Forelimb muscle (tissue), 1 donor: ENCODE measurements at places on chromosomes 1 and 21.

- no peak for DNase-seq
Observed at GRCh38 chr1:205510308-205510950, 6.0 kb downstream of the CDK18 start.

DNA sequence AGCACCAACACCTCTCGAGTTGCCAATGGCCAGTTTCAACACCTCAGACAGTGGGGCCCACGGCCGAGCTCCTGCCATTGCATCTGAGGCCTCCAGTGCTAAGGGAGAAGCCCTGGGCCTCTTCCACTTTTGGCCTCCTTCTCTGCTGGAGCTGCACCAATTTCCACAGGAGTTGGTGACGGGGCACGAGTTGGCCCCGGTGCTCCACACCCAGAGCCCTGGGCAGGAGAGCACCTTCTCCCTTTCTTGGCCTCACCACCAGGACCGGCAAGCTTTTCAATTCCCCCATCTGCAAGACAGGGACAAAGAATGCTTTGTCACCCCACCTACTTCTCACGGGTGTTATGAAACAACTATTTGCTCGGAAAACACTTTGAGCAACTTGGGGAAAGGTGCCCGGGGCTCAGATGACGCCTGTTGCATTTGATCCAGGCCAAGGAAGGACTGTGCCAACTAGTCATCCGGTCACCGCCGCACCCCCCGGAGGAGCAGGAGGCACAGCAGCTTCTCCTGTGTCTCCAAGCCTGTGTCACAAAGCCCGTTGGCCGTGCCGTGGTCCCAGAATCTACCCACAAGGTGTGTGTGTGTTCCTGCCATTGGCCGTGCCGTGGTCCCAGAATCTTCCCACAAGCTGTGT, 55.2 kb downstream of the TOMM20 start:
- DNase-seq, result no peak

GRCh38 chr1:16315437-16315836, 36.8 kb downstream of the FBXO42 start:
- DNase-seq, result no peak

GRCh38 chr21:31343680-31344480, at the start of gene TIAM1:
Gene TIAM1 (minus strand): TSS chr21:31344261. CDS start chr21:31266972, 77,289 bp downstream.
- peak; percentile 84 for DNase-seq

DNA sequence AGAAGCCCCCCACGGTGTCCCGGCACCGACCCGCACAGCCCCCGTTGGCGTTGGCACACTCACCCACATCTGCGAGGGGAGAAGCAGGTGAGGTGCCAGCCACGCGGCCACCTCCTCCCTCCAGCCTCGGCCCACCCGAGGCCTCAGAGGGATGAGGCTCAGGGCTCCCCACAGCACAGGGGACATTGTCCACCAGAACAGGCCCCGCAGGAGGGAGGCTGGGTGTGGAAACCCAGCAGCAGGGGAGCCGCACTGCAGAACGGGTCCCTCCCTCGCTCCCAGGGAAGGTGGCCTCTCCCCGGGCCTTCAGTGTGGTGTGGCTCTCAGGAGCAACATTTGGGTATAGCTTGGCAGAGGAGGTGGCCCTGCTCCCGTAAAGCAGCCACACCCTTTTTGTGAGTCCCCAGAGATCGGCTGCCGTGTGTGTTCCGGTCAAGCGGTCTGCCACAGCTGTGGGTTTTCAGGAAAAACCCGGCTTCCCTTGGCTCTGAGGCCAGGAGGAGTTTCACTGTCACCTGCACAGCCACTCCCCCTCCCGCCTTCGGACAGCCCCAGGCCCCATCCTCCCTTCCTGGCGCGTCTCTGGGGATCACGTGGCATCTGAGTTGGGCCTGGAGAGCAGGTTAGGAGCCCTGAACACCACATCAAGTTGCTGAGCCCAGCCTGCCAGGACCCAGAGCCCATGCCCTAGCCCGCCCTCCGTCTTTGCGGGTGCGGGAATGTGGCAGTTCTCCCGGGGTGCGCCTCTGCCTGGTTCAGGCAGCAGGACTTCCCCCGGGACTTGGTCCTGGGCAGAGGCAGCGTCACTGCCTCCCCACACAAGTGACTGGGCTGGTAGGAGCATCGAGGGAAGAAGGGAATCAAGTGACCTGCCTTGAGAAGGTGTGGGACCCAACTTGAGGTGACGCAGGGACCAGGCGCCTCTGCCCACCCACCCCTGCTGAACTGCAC, 64.0 kb downstream of the MEGF6 start:
- DNase-seq, result no peak

DNA sequence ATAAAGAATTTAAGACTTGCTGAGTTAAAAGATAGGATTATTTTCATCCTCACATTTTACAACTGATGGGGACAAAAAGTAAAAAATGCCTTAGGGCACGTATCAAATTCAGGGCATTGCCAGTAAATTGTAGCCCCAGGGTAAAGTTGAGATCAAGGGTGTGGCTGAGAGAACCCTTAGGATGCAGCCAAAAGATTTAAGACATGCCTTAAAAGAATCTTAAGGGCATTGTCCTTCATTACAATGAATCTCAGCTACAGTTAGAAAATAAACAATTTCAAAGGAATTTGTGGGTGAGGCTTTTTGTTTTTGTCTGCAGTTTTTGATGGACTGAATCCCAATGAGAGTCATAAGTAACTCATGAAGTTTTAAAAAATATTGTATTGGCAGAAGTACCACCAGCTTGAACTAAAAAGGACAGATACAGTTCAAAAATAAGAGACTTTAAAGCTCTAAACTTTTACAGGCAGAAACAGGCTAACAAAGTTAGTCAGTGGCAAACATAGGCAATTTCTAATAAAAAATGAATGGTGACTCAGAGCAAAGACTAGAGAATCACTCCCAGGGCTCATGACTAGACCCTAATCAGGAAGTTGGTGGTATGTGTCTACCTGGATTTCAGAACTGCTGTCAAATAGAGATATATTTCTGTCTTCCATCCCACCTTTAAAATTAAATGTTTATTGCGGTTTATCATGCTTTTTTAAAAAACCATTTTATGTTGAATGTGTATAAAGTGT, 165.1 kb upstream of the SNX7 start:
- DNase-seq, result no peak

DNA sequence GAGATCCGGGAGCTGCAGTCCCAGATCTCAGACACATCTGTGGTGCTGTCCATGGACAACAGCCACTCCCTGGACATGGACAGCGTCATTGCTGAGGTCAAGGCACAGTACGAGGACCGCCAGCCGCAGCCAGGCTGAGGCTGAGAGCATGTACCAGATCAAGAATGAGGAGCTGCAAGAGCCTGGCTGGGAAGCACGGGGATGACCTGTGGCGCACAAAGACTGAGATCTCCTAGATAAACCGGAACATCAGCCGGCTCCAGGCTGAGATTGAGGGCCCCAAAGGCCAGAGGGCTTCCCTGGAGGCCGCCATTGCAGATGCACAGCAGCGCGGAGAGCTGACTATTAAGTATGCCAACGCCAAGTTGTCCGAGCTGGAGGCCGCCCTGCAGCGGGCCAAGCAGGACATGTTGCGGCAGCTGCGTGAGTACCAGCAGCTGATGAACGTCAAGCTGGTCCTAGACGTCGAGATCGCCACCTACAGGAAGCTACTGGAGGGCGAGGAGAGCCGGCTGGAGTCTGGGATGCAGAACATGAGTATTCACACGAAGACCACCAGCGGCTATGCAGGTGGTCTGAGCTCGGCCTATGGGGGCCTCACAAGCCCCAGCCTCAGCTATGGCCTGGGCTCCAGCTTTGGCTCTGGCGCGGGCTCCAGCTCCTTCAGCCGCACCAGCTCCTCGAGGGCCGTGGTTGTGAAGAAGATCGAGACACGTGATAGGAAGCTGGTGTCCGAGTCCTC, 25.5 kb downstream of the ETV3L start:
- peak; percentile 34 for DNase-seq

- DNase-seq, result no peak
Observed at GRCh38 chr1:247111259-247111699, 7.1 kb upstream of the ZNF669 start.

DNA sequence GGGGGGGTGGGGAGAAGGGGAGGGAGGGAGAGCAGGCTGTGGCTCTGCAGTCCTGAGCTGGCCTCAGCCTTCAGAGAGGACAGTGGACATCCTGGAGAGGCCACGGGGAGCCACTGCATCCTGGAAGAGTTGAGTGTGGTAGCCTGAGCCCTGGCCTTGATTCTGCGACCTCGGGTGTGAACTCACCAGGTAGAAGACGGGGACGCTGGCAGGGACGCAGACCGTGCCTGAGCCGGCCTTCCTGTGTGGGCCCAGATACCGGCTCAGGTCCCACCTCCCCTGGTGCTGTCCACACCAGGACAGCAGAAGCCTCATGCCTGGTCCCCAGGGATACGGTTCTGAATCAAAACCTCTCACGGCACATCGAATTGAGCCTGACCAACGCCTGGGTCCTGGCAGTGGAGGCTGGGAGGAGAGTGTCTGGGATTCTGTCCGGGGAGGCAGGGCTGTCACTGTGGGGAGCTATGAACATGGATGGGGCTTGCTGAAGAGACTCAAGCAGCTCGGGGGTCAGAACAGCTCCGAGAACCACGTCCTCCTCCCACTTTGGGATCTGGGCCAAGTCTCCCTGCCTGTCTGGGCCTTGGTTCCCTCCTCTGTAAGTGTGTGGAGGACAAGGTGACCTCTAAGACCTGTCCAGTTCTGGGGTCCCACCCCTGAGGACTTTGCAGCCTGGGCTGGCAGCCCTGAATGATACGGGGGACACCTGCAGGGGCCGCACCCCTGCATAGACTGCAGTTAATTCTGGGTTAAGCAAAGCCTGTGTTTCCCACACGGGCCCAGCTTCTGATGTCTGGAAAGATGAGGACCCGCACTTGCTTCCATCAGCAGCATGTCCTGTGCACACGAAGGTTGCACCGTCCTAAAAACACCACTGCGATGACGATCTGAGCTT, 30.4 kb downstream of the RRP1 start:
- no peak for DNase-seq

DNA sequence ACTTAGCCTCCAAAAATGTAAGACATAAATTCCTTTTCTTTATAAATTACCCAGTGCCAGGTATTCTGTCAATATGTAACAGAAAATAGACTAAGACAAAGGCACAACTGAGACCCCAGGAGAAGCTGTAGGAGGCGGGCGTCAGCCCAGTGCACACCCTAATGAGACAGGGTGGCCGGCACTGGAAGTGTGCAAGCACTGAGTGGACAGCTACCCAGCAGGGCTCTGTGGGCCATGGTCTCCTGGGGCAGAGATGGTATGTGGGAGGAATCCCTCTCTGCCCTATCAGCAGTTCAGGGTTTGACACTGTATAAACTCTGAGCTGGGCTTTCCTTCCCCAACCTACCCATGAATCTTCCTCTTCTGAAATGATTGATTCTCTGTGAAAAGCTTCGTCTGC, 139.5 kb downstream of the GLIS1 start:
- no peak for DNase-seq

DNA sequence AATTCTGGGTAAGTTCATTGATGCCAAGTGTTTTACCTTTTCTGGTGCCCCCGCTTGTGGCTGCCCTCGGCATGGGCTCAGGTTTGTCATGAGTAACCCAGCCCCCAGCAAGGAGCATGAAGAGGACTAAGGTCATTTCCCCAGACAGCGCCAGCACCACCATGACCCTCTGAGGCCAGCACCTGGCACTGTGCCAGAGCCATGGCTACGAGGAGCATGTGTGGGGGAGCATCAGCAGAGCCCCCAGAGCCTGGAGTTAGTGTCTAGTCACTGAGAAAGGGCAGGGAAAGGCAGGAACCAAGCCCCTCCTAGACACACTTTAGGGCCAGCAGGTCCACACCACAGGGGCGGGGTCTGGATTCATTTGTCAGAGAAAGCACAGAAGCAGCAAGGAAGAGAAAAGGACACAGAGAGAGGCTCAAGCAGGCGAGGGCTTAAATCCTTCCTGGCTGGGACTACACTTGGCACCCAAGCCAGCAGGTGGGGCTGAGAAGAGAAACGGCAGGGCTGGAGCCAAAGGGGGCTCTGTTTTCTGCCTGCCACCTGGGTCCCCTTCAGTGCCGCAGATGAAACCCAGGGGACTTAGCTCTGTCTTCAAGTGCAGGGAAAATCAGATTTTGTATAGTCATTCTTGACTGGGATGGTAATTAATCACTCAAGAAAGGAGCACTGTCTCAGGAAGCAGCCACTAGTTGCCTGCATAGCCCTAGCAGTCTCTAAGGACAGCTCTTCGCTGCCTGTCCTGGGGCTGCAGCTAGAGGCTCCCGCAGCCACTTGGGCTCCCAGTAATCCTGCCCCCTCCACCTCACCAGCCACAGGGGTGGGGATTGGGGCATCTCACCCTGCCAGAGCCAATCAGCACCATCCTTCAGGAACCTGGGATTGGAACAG, 79.6 kb upstream of the ZC3H12A start:
- no peak for DNase-seq

DNA sequence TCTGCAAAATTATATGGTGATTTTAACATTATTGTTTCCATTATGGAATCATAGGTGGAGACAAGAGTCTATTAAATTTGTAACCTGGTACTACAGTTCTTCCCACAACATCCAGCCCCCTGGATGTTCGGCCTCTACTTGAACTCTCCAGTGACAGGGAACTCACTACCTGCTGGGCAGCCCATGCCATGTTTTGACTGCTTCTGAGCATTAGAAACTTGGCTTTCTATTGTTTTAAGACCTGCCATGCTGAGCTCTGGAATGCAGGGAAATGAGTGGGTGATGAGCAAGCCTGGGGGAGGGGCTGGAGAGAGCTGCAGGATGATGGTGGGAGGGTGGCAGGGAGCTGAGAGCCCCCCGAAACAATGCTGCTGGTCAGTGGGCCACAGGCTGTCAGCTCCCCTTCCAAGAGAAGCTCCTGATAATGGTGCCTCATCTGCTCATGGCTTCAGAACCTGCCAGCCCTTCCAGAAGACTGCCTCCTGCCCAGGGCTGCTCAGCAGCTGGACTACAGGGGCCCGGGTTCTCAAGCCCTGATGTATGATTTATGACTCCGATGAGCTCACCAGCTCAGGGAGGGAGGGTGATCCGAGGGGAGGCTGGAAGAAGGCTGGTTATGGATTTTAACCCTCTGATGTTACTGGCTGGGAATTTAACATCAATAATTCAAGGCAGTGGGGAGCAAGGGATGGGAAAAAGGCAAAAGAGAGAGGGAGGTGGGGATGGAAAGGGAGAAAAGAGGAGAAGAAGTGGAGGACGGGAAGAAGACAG, 205.0 kb downstream of the HIVEP3 start:
- DNase-seq, result no peak

DNA sequence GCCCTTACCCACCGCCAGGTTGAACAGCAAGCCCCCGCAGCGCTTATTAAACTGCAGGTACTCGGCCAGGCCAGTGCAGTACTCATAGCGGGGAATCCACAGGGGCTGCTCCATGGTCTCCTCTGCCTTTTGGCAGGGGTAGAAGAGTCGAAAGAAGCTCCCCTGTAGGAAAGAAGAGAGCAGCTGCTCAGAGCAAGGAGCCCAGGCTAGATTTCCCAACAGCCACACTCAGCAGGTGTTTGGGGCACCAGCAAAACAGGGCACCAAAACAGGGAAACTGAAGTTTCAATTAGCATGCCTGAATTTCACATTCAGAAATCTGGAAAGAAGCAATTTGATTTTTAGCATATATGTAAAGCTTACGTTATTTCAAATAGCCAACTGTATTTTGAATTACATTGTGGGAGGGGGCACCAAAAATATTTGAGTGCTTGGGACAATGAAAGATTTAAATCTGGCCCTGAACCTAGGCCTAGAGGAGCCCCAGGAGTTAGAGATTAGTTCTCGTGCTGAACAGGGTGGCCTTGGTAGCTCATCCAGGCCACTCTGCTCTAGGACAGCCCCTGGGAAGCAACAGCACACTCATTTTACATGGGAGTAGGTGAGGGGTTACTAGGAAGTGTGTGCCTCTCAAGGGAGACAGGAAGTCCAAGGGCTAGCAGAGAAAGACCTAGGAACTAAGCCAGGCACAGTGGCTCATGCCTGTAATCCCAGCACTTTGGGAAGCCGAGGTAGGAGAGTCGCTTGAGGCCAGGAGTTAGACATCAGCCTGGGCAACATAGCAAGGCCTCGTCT, 8.2 kb downstream of the PAFAH2 start:
- DNase-seq, result no peak

GRCh38 chr1:59684698-59685097, 130.1 kb upstream of the HOOK1 start:
- no peak for DNase-seq
